H9 (cell line): ENCODE measurements at places on chromosomes 11 and 22.

- no peak for DNase-seq
Observed at GRCh38 chr11:130390071-130390758, 38.2 kb downstream of the ADAMTS8 start.

GRCh38 chr11:36454551-36454940 lies 55.5 kb downstream of the TRAF6 start:
- DNase-seq = no peak

DNA sequence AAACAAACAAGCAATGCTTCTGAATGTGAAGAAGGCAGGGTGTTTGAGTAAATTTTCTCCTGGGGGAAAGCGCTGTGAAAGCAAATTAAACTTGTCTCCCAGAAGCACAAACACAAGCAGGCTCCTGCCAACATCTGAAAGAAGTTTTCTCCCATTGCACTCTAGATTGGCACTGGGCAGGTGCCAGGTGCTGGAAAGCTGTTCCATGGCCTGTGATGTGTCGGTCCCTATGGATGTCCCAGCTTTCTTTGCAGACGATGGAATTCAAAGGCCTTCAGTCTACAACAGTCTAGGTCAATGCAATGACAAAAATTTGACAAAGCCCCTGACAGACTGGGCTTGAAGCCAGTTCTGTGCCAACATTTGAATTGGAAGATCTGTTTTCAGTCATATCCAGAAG lies 246.1 kb upstream of the NARS2 start:
- no peak for DNase-seq

GRCh38 chr11:111444040-111444439 lies 65.0 kb upstream of the POU2AF1 start:
- no peak for DNase-seq

GRCh38 chr11:36774603-36775002 lies 176.6 kb upstream of the RAG2 start:
- no peak for DNase-seq

DNA sequence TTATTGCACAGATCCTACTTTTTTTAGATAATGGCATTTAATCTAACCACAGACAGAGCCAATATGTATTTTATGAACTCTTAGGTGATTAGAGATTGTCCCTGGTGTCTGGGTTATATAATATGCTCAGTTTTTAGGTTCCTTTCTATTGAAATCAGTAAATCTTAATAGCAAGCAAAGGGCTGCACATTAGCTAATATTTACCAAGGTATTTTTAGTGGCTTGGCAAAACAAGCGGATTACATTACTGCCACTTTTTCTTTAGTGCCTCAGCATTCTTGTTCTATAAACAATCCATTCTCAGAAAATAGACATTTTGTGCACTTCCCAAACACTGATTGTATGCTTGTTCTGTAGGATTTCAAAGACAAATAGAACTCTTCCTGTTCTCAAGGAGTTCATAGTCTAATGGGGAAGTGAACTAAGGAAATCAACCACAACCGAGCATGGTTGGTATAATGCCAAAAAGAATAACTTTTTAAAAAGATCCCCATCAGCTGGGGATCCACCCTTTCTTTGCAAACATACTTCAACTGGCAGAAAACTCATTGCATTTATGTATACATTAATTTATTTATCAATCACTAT lies 23.8 kb downstream of the KCNJ1 start:
- no peak for DNase-seq

DNA sequence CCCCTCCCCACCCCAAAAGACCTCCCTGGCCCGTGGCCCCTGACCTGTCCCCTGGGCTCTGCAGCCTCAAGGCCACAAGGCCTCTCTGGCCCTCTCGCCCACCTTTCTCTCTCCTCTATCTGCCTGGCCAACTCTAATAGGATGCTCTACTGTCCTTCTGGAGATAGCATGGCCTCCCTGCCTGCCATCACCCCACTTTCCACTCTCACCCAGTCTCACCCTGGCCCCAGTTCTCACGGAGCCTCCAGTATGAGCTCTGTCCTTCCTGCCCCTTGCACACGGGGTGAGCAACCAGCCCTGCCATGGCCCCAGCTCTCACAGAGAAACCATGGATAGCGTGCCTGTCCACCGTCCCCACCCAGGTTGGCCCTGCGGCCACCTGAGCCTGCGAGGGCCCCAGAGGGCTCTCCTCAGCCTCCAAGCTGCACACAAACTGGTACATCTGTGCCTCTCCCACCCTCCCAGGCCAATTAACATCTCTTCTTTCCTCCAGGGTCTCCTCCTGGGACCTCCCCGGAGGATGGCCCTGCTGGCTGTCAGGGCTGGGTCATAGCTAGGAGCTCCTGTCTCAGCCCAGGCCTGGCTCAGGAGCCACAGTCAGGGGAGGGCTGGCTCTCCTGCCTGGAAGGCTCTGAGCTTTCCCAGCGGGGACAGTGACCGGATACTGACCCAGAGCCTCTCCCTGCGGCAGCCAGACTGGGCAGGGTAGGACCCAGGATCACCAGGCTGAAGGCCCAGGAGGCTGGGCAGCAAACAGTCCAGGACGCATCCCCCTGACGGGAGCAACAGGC lies 22.3 kb downstream of the RTN4R start:
- DNase-seq = no peak

DNA sequence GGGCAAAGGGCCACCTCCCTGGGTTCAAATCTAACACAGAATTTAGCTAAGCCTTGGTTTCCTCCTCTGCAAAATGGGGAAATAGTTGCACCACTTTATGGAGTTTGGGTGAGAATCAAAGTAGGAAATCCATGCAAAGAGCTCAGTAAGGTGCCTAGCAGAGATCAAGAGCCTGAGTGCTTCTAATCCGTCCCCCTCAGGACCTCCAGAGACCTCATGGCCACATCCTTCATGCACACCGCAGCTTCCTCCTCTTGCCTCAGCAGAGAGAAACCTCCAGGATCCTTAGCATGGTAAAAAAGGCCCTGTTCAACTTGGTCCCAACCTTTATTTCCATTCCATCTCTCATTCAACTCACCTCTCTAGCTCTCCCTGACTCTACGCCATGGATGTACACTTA lies 37.8 kb upstream of the NAV2 start:
- DNase-seq = no peak

DNA sequence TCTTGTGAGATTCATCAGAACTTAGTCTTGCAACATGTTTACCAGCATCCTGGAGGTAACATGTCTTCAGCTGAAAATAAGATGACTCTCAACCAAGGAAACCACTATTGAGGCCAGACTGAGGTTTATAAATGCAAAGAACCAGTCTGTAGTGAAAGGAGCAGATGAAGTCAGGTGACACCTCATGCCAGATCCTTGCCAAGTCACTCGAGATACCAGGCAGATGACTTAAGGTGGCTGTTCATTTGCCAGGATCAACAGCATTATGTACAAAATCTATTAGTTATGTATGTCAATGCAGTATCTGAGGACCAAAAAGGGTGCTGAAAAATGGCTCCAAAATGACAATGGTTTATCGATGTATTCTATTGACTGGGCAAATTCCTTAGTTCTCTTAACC lies 100.0 kb upstream of the SOX6 start:
- no peak for DNase-seq

GRCh38 chr11:45267052-45267451 lies 19.1 kb downstream of the SYT13 start:
- peak; percentile 78 for DNase-seq

DNA sequence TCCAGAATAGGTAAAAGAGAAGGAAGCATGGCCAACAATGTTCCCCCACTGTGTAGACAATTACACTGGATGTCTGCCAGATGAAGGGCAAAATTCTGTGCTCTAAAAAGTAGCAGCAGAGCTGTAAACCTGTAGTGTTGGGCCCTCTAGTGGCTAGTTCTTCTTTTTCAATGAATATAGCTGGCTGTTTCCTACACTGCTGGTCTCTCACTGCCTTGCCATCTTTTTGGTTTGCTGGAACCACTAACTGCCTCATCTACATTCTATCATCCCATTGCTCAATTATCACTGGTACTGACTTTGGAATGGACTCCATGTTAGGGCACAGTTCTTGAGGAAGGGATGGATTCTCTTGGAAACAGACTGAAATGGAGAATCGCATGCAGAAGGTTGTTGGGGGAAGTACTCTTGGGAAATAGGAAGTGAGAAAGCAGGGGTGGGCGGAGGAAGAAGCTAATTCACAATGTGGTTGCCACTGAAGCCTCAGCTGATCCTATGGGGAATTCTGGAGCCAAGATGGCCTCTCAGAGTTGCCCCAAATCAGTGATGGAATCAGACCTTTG lies 17.9 kb downstream of the KCNE3 start:
- peak; percentile 47 for DNase-seq

DNA sequence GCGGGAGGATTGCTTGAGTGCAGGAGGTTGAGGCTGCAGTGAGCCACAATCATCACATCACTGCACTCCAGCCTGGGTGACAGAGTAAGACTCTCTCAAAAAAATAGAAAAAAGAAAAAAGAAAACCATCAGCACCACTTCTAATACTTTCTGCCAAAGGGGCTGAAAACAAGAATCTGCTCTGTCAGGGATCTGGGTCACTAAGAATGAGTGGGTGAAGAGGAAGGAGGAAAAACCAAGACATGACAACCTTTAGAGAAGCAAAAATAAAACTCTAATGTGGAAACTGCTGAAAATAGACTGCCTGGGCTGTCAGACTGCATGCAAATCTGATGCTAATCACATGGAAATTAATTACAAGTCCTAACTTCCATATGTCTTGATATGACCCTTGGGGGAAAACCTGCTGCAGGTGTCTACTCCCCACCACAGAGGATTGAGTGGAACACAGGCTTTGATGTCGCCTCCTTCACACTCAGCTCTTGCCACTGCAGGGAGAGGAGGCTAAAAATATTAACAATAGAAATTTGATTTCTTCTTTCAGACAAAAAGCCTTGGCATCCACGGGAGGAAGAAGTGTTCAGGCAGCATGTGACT lies 62.5 kb upstream of the CRTAM start:
- no peak for DNase-seq

DNA sequence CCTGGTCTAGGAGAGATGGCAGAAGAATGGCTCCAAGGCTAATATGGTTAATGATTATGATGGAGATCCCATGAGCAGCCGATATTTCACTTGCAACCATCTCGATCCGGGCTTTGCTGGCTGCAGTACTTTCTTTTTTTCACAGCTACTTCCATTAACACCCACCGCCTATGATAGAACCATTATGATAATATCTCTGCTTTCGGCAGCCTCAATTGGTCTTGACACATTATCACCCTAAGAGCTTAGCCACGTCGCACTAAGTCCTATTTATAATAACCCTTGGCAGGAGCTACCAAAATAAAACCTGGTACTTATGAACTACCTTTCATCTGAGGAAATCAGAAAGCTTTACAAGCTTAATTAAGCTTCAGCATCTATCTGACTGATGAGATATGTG lies 7.6 kb upstream of the FJX1 start:
- DNase-seq = no peak

DNA sequence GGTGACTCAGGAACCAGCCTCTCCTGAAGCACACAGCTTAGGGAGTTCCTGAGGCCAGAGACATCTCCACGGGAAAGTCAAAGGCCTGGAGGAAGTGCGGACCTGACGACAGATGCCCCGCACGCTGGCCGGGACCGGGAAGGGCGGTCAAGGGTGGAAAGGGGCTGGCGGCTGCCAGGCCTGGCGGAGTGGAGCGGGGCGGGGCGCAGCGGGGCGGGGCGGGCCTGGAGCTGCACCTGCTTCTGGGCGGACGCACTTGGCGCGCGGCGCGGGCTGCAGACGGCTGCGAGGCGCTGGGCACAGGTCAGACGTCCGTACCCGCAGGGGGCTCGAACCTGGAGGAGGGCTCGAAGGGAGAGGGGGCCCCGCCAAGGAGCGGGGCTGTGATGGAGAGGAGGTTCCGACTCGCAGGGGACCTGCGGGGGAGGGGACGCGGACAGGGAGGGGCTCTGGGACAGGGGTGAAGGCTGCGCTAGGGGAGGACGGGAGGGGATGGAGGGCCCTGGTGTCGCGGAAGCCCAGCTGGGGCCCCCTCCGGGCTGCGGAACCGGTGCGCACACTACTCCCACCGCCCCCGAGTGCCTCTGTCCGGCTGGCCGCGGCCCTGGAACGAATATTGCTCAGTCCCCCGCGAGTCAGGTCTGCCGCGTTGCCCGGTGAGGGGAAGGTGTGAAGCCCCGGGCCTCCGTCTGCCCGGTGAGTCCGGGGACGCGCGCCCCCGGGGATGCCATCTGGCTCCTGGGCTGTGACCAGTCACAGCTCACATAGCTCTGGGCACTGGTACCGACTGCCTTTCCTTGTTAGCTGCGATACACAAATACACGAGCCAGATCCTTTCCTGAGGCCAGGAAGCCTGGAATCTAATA lies at the start of gene TMEM45B:
Gene TMEM45B (plus strand): TSS at position 253 of the 866 bp plus-strand sequence. CDS start 36,635 bp downstream, outside the sequence.
- DNase-seq = peak; percentile 76

DNA sequence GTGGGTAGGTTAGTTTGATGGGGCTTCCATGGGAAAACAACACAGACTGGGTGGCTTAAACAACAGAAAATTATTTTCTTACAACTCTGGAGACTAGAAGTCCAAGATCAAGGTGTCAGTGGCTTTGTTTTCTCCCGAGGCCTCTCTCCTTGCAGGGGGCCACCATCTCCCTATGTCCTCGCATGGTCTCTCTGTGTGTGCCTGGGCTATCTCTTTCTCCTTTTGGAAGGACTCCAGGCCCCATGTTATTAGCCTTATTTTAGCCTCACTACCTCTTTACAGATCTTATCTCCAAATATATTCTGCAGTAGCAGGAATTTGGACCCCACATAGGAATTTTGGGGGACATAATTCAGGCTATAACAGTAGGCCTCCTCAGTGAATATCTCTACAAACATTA lies 372.7 kb upstream of the FAT3 start:
- DNase-seq = no peak

GRCh38 chr22:23743303-23743705 lies 7.6 kb downstream of the ZNF70 start:
- DNase-seq = no peak

GRCh38 chr11:60370252-60370810 lies 8.0 kb upstream of the MS4A7 start:
- DNase-seq = no peak

- DNase-seq = no peak
Observed at GRCh38 chr11:3944198-3944597, 88.7 kb downstream of the STIM1 start.

GRCh38 chr11:21628641-21629040 lies 564.2 kb upstream of the ANO5 start:
- DNase-seq = no peak

DNA sequence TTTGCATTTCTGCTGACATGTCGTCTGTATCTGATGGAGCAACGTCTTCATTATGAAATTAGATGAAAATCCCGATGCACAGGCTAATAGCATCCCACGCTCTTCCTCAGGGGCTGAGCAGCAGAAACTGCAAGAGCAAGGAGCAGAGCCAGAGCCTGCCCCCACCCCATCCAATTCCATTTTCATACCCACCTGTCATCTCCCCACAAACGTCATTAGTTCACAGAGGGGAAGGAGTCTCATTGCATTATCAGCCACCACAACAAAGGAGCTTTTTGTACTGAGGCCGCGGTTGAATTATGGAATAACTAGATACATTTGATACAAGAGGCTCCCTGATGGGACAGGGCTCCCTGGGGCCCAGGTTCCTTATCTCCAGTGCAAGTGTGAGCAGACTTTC lies 515.0 kb downstream of the NTM start:
- no peak for DNase-seq
